ENCODE measurements at places on chromosomes 5 and 9.

GRCh38 chr5:38724301-38725030 is 121.3 kb upstream of the OSMR start:
- ATAC-seq = no peak

DNA sequence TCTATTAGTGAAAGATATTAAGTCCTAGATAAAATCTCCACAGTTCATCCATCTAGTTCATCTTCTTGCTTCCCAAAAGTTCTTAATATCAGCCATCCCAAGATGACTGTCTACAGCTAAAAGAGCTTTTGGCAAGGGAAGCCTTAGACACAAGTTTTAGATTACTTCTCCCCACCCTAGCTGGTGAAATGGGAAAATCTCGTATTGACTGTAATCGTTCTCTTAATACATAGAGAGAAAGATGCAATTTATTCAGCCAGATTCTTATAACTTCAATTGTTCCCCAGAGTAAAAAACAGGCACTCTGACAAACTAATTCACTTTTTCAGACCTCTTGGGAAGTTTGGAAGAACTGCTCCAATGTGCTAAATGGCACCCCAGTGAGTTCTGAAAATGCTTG is 1439.6 kb upstream of the C9orf72 start:
- ATAC-seq = no peak

DNA sequence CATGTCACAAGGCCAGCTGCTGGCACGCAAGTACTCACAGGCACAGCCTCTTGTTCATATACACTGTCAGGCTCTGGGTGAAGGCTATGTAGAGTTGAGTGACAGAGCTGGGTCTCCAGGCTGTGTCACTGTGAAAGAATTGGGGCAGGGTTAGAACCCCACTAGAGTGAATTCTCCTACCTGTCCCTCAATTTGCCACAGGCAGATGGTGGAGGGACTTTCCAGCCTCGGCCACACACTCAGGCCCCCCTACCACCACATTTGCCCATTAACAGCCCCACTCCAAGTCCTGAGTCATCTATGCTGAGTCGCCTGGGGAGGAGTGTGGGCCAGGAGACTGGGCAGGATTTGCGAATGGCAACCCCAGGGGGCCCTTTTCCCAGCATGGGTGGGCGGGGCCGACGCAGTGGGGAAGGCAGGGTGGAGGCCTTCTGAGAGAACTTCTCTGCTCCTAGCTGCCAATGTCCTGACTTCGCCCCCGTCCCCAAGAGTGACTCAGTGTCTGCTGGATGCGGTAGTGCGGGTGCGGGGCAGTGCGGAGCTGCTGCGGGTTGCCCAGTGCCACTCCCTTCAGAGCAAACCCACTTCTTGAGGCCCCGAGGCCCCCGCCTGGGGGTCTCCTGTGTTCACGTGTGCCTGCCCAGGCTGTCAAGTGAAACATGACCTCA is 50.3 kb upstream of the PSD2 start:
- ATAC-seq = no peak

GRCh38 chr5:107211630-107212029 is 459.1 kb downstream of the EFNA5 start:
- ATAC-seq = no peak

DNA sequence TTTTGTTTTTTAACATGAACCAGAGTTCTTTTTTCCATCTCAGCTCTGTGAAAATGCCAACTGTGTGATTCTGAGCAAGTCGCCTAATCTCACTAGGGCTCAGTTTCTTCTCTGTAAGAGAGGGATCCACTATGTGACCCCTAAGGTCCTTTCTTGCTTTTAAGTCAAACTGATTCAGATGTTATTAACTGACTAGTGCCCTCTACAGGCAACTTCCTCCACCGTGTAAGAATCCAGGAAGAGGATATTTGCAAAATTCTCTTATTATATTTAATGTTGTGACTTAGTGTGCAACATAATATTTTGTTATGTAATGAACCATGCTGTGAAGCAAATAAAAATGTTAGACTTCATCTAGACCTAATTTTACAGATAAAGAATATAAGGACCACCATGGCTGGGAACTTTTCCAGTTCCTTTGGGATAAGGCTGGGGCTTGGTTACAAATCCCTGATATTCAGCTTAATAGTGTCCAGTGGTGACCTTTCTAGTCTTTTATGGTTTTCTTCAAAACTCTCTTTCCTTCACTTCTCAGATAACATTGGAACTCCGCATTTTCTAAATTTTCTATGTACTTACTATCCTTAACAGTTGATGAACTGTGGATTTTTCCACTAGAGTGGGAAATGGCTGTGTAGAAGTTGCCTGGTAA is 244.7 kb downstream of the PIK3R1 start:
- ATAC-seq = peak; percentile 27

GRCh38 chr9:108474356-108474755 is 381.4 kb downstream of the ACTL7B start:
- ATAC-seq = no peak

DNA sequence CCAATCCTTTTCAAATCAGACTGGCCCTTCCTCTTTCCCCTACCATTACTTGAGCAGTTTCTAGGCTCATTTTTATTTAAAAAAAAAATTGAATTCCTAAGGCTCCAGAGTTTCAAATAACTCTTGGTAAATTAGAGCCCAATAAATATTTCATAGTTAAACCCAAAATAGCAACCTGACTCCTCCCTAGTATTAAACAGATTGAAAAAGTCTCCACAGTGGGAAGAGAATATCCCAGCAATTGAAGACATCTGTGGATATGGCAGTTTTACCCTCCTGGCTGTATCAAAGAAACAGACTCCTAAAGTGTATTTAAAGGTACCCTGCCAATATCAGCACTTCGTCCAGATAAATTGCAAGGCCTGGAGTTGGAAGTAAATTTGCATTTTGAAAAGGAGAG is 52.7 kb upstream of the GDNF start:
- no peak for ATAC-seq

DNA sequence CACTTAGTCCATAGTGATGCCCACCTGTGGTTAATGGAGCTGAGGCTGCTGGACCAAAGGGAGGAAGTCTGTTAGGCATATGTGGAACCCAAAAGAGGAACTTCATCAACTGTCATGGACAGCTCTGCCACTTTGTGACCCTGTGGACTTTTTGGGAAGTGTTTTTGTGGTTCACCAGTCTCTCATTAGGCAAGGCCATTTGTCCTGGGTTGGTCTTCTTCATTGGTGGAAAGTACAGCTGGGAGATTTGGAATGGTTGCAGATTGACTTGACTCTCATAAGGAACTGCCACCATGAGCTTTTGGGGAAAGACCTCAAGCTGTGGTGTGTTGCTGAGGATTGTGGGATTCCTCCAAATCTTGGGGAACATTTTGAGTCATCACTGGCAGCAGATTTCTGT is 31.9 kb upstream of the IL12B start:
- ATAC-seq = no peak

- no peak for ATAC-seq
Observed at GRCh38 chr9:84822589-84823233, 153.2 kb downstream of the NTRK2 start.

DNA sequence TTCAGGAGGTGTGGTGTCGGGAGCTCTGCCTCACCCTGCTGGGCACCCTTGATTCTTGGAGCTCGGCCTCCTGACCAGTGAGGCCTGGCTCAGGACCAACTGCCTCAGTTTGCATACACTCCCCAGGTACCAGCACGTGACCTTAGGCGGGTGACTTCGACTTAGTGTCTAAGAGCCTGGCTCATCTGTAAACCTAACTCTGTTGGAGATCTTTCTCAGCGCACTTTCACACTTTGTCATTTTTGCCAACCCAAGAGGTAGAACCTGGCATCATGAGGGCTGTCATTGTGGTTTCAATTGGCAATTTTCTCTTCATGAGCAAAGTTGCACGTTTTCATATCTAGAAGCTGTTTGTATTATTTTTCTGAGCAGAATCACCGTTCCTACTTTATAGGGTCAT is 13.4 kb upstream of the WNK2 start:
- ATAC-seq = no peak

- ATAC-seq = no peak
Observed at GRCh38 chr9:27182421-27182820, 73.4 kb downstream of the TEK start.

DNA sequence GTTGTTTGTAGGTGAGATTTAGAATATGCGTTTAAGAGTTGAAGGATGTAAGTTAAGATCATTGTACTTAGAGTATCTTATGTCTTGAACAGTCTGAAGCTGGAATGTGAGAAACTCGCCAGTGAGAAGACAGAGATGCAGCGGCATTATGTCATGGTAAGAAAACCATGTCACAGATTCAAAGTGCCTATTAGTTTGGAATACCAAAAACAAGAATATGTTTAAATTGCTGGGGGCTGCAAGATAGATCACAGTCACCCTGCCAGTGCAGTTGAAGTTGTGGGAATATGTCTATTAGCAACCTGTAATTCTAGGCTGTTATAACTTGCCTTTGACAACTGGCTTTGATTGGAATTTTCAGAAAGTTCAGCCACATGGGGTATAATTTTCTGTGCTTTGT is 3.0 kb downstream of the TLE4 start:
- ATAC-seq = no peak

DNA sequence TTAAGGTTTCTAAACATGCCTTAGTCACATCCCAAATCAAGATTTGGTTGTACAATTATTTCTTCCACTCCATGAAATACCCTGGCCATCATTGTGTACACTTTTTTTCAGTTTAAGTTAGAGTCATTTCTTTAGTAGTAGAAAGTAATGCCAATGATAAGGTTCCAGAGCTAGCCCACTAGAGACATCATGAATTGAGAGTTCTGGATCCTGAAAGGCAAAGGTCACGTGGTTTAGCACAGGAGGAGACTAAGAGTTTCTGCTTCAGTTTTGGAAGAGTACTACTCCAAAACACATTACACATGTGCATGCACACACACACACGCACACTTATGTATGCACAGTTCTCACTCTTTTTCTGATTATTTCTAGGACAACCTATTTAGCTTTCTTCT is 4.8 kb upstream of the SREK1 start:
- no peak for ATAC-seq

GRCh38 chr9:81080900-81081299 is 608.4 kb downstream of the TLE1 start:
- no peak for ATAC-seq

DNA sequence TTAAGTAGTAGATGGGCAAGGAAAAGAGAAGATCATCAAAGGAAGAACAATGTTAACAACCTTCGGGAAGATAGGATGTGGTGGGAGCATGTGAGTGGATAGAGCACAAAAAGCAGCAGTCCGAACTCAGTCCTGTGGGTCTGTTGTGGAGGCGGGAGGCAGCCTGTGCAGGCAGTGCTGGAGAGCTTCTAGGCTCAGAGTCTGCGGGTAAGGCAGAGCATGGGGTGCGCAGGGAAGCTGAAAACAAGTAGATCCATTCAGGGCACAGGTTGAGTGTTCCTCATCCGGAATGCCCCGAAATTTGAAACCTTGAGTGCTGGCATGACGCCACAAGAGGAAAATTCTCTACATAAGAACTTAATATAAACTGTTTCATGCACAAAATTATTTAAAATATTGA is 84.9 kb downstream of the PPIC start:
- no peak for ATAC-seq

- no peak for ATAC-seq
Observed at GRCh38 chr5:125005266-125005665, 258.8 kb upstream of the ZNF608 start.

DNA sequence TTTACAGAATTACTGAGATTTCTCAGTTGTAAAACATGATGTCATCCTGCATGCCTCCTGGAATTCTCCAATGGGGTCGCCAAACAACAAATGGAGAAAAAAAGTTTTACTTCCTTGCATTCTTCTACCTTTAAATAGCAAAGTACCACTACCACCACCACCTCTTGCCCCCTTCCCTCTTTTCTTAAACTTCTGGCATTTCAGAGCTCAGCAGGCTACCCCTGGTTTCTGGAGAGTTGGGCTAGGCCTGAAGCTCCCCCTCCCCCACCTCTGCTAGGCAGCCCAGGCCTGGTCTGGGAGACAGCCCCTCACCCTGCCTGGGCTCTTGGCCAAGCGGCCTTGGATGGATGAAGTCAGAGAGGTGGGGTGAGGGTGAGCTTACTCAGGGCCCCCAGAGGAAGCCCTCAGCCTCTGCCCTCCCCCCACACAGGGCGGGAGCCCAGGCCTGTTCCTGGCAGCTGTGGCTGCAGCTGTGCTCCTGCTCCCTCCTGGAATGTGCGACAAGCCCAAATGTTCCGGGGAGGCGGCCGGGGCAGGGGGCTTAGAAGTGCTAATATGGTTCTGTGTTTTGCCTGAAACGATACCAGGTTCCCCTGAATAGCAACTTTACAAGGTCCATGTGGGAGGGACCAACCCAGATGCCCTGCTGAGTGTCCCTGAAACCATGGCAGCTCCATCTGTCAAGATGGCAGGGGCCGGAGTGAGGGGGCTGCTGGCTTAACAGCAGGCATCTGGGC is 6.0 kb upstream of the CCIN start:
- no peak for ATAC-seq

DNA sequence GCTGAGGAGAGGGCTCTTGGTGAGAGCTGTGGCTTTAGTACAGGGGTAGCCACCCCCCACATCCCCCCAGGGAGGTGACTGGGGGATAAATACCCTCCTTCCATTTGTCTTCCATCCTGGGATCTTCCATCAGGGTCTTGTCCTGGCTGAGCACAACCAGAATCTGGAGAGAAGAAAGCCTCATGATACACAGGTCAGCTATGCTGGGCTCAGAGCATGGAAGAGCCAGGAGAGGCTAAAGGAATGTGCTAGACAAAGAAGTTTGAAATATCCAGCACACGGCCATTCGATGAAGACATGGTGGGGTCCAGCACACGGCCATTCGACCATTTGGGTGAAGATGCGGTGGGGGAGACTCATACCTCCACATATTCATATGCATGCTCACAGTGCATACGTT is 30.0 kb downstream of the ROPN1L start:
- no peak for ATAC-seq

GRCh38 chr5:110951373-110951791 is 120.1 kb upstream of the TSLP start:
- ATAC-seq = peak; percentile 88

DNA sequence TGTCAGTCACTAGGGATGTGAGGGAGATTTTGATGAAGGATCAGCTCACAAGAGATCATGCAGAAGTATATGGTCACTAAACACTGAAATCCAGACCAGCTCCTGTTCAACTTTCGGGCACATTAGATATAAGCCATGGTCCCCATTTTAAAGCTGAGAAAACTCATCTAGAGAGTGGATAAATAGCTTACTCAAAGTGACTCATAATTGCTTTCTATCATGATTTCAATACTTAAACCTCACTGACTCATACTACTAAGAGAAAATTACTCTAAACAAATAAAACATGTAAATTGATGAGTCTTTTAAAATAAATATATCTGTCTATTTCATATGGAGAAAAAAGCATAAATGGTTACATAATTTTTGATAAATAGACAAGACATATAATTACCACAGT is 567.7 kb downstream of the TLR4 start:
- no peak for ATAC-seq

DNA sequence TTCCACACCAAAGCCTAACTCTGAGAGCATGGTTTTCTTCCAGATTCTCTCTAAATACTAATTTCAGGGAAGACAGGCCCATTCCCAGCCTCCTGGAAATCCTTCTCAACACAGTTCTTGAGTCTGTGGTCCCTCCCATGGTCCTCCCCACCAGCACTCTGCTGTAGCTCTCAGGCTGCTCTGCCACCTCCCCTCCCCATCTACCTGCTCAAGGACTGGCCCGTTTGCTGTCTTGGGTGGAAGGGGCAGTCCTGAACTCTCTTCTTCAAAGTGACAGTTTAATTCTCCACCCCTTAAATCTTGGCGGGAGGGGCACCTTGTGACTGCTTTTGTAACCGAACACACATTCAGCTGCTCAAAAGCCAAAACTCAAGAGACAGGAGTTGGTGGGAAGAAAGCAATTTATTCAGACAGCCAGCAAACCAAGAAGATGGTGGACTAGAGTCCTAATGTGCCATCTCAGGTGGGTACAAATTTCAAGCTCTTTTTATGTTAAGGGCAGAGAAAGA is 7.6 kb upstream of the LCN15 start:
- ATAC-seq = no peak
